Fibroblast of lung (primary cell): ENCODE measurements at places on chromosomes 11 and 22. TPM values are rescaled to one million over a fixed set of nuclear protein-coding genes. Genes with fewer than 3 reads are reported as not detected.

DNA sequence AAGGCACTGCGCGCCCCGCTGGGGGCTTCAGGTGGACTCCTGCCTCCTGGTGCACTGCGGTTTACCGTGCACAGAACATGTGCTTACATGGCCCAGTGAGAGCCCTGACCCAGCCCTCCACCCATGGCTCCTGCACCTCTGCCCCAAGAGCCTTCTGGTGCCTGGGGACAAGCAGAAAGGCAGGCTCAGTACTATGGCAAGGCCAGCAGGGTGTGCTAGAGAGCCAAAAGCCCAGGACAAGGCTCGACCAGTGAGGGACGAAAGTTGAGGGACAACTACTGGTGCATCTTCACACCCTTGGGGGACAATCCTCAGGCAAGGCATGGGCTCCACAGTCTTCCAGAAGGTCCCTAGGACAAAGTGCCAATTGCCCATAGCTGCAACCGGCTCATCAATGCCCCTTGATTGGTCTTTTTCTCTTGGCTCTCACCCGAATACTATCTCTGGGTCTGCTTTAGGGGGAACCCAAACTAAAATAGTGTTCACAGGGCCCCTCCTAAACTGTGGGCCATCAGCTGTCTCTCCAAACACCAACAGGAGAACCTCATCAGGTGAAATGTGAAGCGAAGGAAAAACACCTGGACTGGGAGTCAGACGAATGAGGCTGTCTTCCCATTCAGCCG lies 13.5 kb downstream of the PGA5 start:
- peak; percentile 35 for DNase-seq

DNA sequence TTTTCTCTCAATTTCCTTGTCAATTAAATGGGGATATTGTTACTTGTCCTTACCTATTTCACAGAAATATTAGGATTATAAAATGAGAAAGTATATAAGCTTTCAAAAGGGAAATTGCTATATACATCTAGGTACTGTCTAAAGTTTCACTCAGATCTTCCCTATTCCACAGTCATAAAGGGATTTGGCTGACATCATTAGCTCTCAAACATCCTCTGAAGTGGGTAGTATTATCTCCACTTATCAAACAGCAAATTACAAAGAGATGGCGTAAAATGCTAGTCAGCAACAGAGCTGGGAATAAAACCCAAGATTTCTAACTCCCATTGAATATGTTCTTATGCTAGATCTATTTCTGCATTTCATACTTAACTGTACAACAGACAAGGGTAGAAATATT lies 50.9 kb downstream of the SLC25A17 start:
- DNase-seq: no peak

GRCh38 chr22:23514322-23515038 lies 65.6 kb downstream of the IGLL1 start:
- no peak for DNase-seq

- DNase-seq: no peak
Measured at GRCh38 chr22:27345691-27346090, 455.9 kb downstream of the MN1 start.

GRCh38 chr22:45420539-45420938 lies 7.0 kb downstream of the RIBC2 start:
- DNase-seq: no peak

GRCh38 chr11:10499452-10499851 lies 41.5 kb downstream of the RNF141 start:
- no peak for DNase-seq

GRCh38 chr11:47411884-47412746 lies 3.7 kb downstream of the SLC39A13 start:
- DNase-seq: peak; percentile 32

DNA sequence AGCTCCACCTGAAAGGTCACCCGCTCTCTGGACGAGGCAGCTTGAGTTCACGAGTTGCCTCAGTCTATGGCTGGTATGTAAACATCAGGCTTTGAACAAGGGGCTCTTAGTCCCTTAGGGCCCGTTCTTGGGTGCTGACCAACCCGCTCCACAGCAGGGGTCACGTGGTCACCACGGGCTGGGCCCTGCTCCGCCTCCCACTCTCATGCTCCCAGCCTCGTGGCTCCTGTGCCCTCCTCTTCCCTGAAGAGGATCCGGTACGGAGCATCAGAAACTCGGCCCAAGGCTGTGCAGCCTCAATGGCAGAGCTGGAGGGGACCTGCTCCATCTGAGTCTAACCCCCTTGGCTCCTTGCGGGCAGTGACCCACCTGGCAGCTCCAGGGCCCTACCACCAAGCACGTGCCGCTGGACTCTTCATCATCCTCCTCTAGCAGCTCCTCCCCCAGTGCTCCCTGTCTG lies 54.2 kb upstream of the TTLL12 start:
- no peak for DNase-seq

GRCh38 chr11:64089915-64090805 lies 54.4 kb downstream of the FLRT1 start:
- no peak for DNase-seq

Gene ART1
- total RNA-seq: not detected in 2 replicates

Gene OR8G1
- not detected in 2 replicates for total RNA-seq

Gene MARK2
- 5.4 and 6.4 TPM in 2 replicates for total RNA-seq

Gene CARD10
- 1.3 and 2.3 TPM in 2 replicates for total RNA-seq

Gene APOBEC3B
- 0.77 and 2.3 TPM in 2 replicates for total RNA-seq
